T-cell (primary cell): ENCODE measurements at places on chromosomes 7 and 10. TPM values are rescaled to one million over a fixed set of nuclear protein-coding genes. Genes with fewer than 3 reads are reported as not detected.

- no peak for DNase-seq
These were observed 34.8 kb downstream of the NEUROG3 start for GRCh38 chr10:69538461-69538860.

DNA sequence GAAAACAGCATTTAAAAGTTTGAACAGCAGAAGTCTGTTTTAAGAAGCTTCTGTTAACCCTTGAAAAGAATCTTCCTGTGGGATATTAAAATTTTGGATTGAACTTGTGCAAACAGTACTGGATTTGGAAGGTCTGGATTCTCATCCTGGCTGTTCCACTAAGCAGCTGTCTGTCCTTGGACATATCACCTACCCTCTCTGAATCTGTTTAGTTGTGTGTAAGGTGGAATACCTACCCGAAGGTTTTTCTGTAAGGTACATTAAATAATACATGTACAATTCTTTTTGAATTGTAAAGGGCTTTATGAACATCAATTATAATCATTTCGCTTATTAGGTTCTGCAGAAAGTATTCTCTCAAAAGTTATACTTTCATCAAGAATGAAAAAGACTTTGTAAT is 2.2 kb downstream of the PDCD4 start:
- no peak for DNase-seq

GRCh38 chr7:156460858-156461627 is 179.5 kb upstream of the RNF32 start:
- DNase-seq: no peak

GRCh38 chr7:149689291-149689721 is 84.1 kb downstream of the ZNF467 start:
- DNase-seq: no peak

SPAM1 gene
- total RNA-seq: not detected
